ENCODE measurements at places on chromosomes 6 and 20.

DNA sequence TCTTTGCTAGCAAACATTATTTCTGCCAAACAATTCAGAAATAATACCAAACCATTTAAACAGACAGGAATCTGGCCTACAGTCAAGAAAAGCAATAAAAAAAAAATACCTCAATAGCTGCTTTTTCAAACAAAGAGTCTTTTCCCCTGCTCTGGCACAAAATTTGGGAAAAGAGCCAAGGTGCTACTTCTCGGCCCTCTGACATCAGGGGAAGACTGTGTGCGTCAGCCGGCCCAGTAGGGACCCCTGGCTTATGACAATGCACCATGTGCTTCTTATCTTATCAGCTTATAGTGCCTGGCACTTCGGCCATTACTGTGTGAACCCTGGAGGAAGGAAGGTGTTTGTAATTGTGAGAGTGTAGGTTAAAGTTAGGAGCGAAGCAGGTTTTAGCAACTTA, 89.4 kb downstream of the PDE10A start:
- no peak for DNase-seq

GRCh38 chr6:32972353-32973143, 4.2 kb downstream of the BRD2 start:
- peak; percentile 80 for DNase-seq

DNA sequence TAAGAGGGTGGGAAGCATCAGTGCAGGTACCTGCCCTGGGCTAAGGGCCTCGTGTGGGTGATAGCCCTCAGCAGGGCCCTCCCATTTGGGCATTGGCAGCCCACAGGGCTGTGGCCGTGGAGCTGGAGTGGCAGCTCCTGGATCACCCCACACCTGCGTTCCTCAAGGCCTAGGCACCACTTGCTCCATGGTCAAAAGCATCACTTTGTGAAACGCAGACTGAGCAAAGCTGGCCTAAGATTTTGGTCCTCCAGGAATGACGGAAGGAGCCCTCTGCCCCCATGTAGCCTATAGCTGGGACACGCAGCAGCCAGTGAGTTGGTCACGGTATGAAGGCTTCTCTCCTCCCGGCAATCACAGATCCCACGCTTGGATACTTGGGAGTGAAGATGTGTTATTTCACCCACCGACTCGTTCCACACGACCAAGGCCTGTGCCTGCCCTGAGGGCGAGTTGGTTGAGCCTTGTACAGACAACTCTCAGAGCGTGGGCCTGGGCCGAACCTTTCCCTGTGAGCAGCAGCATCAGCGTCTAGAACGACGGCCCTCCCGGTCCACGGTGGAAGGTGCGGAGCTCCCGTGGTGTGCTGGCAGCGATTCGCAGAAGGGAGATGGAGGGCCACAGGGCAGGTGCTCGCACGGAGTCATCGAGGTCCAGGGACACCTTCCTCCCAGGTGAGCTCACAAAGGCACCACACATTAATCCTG, 39.7 kb downstream of the THBS2 start:
- DNase-seq, result no peak

GRCh38 chr6:13289789-13290318, 38.5 kb downstream of the TBC1D7 start:
- DNase-seq, result no peak

GRCh38 chr20:57711311-57711712, 1.5 kb upstream of the PMEPA1 start:
- DNase-seq, result no peak

- no peak for DNase-seq
These were observed 18.6 kb downstream of the ADGRF5 start for GRCh38 chr6:46903175-46903574.

- DNase-seq, result no peak
These were observed 3.7 kb downstream of the MRPS18A start for GRCh38 chr6:43683708-43684455.

GRCh38 chr20:32063695-32064094, 11.7 kb downstream of the HCK start:
- no peak for DNase-seq

DNA sequence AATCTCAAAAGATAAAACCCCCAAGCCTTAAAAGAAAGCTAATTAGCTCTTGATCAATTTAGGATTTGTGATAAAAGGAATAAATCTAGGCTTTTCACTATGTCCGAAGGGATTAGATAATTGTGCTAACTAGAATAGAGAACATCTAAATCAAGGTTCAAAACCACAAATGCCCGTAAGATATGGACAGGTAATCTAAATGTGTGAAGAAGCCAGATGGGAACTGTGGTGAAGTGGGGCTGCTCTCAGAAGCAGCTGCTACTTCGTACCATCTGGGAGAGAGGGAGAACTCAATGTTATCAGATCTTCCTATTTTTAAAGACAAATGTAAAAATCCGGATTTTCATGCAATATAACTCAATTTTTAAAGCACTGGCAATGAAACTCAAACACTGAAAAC, 44.2 kb downstream of the NCOA6 start:
- DNase-seq, result no peak

GRCh38 chr6:7204726-7205125, 97.0 kb downstream of the RREB1 start:
- no peak for DNase-seq

DNA sequence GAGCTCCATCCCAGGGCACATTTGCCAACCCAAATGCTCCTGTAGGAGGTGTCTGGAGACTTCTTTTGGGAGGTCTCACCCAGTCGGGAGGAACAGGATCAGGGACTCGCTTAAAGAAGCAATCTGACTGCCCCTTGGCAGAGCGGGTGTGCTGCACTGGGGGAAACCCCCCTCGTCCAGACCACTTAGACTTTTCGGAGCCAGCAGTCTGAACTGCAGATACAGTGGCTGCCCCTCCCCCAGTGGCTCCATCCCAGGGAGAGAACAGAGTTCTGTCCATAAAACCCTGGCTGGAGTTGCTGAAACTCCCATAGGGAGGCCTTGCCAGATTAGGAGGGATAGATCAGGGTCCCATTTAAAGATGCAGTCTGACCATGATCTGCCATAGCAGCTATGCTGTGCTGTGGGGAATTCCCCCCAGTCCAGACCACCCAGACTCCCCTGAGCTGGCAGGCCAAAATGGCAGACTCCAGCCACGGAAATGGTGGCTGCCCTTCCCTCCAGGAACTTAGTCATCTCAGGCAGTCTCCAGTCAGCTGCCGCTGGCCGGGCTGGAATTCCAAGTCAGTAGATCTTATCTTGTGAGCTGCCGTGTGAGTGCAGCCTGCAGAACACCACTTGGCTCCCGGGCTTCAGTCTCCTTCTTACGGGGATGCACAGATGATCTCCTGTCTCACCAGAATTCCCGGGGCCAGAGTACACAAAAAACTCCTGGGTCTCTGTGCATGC, 278.1 kb upstream of the SASH1 start:
- DNase-seq, result no peak

- no peak for DNase-seq
These were observed 499.3 kb downstream of the CDKAL1 start for GRCh38 chr6:21033575-21034026.

DNA sequence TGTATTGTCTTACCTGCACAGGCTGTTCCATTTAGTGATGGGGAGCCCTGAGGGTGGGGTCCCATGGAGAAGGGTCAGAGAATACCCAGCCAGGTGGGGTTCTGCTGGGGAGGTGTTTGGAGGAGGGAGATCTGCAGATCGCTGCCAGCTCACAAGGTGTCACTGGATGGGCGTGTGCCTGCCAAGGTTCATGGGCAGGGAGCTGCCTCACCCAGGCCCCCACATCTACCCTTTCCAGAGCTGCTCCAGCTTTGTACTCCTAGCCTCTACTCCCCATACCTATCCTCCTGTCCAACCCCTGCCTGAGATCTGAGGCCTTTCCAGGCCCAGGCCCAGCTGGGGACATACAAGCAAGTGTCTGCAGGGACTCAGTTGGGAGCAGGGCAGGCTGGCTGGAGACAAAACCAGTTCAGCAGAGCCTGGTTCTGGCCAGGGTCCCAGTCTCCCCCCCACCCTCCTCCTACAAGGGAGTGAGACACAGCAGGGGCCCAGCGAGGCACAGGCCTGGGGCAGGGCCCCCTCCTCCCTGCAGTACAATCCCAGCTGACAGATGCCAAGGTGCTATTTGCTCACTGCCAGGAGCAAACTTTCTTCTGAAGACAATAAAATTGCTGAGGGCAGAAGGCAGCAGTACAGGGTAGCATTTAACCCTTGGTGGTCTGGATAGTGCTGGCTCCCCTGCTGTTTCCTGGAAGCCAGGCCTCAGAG, 19.7 kb downstream of the SPDEF start:
- no peak for DNase-seq

GRCh38 chr6:108001696-108002231, 43.8 kb upstream of the SEC63 start:
- no peak for DNase-seq

GRCh38 chr6:140671926-140672325, 1297.5 kb upstream of the CITED2 start:
- DNase-seq, result no peak

DNA sequence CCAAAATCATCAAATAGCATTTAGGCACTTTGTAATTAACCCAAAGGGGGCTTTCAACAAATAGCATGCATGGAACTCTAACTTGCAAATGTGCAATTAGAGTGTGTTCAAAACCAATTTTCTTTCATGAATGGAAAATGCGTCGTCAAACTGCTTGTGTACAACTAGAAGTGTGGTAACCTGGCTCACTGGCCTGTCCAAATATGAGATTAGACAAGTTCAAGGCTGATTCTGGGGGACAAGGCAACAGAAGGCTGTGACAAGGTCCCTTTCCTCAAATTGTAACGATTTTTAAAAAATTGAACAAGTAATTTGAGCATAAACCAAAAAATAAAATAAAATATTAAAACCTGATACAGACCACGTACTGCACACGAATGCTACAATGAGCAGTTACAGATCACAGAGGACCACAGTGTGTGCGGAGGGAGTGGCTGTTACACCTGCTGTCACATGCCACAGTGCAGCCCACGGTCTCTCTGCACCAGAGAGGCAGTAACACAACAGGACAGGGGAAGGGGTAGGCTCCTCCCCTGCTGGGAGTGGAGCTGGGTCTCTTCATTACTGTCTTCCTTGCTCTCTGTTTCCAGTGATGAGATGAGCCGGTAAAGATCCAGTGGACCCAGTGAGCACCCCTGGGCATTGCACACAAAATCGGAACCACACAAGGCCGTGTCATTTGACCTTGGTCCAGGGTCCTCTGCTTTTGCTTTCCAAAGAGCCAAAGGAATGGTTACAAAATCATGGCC, 252.2 kb upstream of the PDE10A start:
- no peak for DNase-seq

- no peak for DNase-seq
These were observed 174.8 kb downstream of the IBTK start for GRCh38 chr6:82072751-82073150.

GRCh38 chr20:13396022-13396421, 174.9 kb downstream of the ISM1 start:
- no peak for DNase-seq

GRCh38 chr6:138194287-138194686, 24.0 kb downstream of the PBOV1 start:
- DNase-seq, result no peak

- DNase-seq, result no peak
These were observed 36.3 kb upstream of the SIRT5 start for GRCh38 chr6:13538084-13538483.

DNA sequence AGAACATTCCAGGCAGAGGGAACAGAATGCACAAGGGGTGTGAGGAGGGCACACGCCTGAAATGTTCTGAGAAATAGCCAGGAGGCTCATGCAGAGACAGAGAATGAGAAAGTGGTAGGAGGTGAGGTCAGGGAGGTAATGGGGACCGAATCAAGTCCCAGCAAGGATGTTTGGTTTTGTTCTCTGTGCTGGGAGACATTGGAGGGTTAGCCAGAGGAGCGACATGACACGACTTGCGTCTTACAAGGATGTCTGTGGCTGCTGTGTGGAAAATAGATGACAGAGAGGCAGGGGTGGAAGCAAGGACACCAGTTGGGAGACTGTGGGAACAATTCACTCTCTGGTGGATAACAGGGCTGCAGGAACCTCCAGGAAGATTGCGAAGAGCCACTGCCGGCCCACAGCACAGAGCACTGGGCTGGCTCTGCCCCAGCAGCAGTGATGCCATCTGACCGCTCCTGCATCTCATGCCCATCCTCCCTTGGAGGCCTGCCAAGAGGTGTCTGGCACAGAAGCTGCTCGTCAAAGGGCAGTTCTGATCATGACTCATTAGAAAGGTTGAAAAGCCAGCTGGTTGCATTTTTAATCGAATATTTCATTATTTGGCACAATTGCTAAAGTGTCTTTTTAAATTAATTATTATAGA, 57.7 kb upstream of the CD83 start:
- DNase-seq, result no peak

DNA sequence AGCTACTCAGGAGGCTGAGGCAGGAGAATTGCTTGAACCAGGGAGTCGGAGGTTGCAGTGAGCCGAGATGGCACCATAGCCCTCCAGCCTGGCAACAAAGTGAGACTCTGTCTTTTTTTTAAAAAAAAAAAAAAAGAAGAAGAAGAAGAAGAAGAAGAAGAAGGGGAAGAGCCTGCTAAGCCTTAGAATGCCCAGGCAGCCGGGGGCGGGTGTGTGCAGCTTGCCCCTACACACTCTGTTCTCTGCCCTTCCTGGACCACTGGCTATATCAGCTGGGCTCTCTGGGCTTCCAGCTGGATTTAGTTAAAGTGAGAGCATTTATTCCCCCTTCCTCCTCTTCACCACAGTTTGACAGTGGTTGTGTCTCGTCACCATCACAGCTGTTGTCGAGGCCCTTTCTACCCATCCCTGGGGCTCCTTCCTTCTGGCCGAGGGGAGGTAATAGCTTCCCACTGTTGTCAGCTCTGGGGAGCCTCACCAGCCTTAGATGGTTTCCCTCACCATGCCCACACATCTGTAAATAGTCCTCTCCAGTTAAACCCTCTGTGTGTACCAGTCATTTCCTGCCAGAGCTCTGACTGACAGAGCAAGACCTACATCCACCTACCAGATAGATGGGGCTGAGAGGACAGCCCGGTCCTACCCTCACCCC, 77.6 kb downstream of the TRERF1 start:
- no peak for DNase-seq

GRCh38 chr6:110332281-110332680, 25.9 kb downstream of the METTL24 start:
- no peak for DNase-seq

- peak; percentile 16 for DNase-seq
These were observed 887 bp downstream of the TSPYL1 start for GRCh38 chr6:116278854-116279231.

DNA sequence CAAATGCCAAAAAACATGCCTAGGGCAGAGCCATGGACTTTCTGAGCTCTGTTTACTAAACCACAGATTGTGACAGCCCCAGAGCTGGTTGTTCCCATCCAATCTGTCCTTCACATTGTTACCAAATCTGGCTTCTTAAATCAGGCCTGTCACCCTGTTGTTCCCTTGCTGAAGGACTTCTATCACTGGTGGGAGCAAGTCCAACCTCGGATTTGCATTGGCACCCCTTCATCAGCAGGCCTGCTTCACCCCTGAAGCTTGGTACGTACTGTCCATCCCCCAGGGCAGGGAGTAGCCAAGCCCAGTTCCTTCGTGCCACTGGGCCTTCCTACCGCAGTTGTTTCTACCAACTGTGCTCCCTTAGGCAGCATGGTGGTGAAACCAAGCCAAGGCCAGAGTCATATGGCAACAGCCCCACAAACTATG, 357.3 kb upstream of the JARID2 start:
- no peak for DNase-seq

DNA sequence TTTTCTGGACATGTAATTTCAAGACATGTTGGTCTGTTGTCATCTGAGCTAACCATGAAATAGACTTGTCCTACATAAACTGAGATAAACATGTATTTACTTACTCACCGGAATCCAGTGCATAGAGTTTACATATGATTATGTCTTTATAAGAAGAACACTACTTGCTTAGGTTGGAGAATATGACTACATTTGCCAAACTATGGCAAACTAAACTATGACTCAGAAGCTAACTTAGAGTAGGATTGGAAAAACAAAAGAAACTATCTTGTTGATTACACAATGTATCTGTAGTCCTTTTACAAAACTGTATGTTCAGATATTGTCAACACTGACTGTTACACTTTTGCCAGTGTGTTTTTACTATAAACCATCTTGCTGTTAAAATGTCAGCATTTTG, 113.3 kb downstream of the CRYBG1 start:
- no peak for DNase-seq

Measured in activated naive CD4-positive, alpha-beta T cell treated with anti-CD3 and anti-CD28 coated beads, Interleukin-2, amount 50 U/mL, for 72 hours (primary cell).